C1 segment of cervical spinal cord (tissue), 14 donors: ENCODE measurements at places on chromosomes 6 and 20.

DNA sequence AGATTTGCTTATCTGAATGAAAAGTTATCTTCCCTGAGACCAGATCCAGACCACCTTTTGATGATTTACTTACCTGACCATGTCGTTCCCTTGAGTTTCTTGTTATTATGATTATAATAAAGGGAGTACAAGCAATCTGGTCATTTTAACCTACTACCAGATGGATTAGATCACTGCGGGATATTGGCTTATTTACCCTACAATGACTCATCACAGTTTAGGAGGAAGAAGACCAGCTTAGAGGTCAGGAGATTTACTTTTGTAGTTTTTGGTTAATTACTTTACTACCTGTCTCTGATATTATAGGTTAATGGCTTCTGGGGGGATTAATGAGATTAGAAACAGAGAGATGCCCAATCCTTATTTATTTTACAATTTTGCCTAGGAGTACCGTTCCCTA, 10.7 kb downstream of the PKIB start:
- DNase-seq = no peak

- DNase-seq = no peak
Measured at GRCh38 chr20:13656721-13657368, 18.1 kb upstream of the TASP1 start.

DNA sequence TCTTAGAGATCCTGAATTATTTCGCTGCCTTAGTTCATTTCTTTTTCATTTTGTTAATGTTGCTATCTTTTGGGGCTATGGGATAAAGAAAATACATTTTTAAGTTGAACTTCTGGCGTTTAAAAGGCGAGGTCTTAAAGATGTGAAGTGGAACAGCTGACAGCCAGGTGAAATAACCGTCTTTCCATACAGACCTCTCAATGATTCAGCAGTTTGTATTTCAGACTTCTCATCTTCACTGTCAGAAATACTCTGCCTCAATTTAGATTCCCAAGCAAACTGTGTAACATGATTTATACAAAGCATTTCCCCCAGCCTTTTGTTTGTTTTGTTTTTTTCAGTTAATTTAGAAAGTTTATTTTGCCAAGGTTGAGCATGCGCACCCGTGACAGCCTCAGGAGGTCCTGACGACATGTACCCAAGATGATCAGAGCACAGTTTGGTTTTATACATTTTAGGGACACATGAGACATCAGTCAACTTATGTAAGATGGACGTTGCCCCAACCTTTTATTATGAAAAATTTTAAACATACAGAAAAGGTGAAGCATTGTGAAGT, 40.0 kb downstream of the SLC9A8 start:
- DNase-seq = no peak

DNA sequence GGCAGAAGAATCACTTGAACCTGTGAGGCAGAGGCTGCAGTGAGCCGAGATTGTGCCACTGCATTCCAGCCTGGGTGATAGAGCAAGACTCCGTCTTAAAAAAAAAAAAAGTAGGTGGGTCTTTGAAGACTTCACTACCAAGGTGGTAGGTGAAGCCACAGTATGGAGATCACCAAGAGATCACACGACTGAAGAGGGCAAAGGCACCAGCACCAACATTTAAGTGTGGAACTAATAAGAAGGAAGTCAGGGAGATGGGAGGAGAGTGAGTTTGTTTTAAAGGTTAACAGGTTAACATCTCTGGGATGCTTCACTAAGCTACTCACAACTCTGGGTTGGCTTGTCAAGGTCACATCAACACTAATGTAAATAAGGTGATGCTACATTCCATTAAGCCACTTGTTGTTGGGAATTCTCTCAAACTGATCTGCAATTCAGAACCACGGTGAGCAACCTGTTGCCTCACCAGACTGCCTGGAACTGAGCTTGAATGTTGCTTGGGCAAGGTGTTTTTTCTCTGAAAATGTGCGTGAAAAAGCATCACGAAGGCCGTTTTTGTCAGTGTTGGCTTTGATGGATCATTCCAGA, 48.7 kb downstream of the KCTD20 start:
- no peak for DNase-seq

DNA sequence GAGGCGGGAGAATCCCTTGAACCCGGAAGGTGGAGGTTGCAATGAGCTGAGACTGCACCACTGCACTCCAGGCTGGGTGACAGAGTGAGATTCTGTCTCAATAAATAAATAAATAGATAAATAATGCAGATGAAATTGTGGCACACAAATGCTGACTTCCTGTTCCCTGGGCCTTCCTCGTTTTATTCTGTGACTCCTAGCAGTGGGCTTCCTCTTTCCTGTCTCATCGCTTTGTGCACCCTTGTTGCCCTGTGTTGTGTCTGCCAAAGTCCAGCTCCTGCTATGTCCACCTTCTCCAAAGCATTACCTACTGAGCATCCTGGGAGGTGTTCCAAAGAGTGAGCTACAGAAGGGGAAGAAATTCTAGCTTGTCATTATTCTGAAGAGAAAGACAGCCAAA, 100.2 kb upstream of the TIAM2 start:
- DNase-seq = no peak

DNA sequence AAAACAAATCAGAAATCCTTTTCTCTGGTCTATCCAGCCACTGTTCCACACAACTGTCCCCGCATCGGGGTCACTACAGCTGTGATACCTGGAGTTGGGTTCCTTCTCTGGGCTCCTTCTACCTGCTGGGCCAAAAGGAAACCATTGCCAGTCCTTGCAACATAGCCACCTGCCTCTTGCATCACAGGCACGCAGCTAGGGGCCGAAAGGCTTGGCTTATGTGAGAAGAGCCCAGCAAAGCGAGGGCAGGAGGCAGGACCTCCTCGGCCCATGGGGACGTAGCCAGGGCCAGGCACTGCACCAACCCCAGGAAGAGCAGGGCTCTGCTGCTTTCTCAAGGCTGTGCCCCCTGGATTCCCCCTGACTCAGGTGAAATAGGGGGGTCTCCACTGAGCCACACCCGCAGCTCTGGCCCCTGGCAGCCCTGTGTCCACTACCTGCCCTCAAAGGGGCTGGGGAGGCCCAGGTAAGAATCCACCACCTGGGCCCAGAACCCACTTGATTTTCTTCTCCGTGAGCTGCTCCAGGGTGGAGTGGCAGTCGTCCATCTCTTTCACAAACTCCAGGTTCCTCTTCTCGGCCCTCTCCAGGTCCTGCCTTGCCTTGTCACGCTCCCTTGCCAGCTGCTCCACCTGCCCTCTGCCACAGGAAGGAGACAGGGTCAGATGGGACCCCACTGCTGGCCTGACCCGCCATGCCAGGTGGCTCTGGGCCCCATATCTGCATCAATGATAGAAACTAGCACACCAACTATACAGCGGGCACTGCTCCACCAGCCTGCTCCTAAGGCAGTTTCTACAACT, 88.9 kb downstream of the GINS1 start:
- no peak for DNase-seq

- no peak for DNase-seq
Measured at GRCh38 chr6:138959521-138959920, 28.5 kb downstream of the REPS1 start.

DNA sequence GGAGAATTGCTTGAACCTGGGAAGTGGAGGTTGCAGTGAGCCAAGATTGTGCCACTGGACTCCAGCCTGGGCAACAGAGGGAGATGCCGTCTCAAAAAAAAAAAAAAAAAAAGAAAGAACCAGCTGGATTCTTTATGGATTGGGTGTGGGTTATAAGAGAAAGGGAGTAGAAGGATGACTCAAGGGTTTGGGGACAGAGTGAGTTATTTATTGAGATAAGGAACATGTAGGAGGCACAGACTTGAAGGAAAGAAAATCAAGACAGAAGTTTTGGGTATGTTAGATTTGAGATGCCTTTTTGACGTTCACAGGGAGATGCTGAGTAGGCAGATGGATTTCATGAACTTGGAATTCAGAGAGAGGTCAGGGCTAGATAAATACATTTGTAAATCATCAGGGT, 47.6 kb downstream of the KIZ start:
- DNase-seq = no peak

DNA sequence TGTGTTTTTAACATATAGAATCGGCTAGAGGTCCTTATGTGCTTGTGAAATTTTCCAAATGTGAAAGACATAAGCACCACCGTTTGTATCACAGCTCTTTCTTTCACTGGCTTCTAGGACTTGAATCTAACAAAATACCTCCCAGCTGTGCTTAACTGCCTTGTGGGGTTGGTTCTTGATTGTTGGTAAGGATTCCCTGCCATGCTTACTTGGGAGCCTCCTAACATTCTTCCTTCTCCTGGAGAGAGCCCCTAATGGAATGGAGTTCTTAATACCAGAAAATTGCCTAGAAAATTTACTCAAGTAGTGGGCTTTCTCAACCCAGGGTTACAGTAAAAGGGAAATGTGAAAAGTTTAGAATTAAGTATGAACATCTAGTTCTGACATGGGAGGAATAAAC, 121.2 kb downstream of the COL19A1 start:
- no peak for DNase-seq

GRCh38 chr6:159093609-159094443, 49.0 kb upstream of the TAGAP start:
- no peak for DNase-seq

GRCh38 chr6:9647599-9647998, 767.3 kb downstream of the TFAP2A start:
- DNase-seq = no peak

GRCh38 chr6:159973406-159973805, 4.5 kb downstream of the IGF2R start:
- no peak for DNase-seq

GRCh38 chr6:49054311-49054710, 408.7 kb downstream of the MMUT start:
- DNase-seq = no peak

GRCh38 chr6:64680446-64680845, 1026.6 kb downstream of the EYS start:
- DNase-seq = no peak

GRCh38 chr6:111828809-111829208, 44.4 kb downstream of the FYN start:
- DNase-seq = no peak

DNA sequence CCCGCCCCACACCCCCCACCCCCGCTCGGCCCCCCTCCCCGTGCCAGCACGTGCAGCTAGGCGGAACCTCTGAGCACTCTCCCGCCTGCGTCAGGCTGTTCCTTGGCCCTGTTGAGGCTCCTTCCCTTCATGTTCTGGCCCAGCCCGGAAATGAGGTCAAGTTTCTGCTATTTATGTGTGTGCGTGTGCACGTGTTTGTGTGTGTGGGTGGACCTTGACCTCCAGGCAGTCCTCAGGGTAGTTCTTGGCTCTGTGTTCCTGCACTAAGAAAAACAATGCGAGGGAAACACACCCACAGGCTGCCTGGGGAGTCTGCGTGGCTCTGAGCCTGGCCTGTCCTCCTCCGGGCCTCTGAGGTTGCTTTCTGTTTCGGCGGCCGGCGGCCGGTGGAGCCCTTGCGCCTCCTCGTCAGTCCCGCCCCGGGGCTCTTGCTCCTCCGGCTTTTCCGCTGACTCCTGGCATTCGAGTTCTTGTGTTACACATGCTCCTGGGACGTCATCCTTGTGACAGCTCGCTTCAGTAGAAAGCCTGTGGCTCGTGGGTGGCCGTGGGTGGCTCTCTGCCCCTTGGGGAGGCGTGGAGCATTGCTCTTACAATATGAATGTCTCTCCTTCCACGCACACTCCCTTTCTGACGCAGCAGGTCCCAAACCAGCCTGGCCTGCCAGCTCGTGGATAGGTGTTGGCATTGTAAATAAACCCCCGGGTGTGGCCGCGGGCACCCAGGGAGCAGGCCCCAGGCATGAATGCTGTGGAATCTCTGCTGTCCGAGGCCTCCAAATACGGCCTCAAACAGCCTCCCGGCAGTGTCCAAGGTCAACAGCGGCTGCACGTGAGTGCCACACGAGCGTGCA, 10.0 kb downstream of the SLCO4A1 start:
- DNase-seq = peak; percentile 65

GRCh38 chr20:59775687-59776055, 157.8 kb downstream of the SYCP2 start:
- no peak for DNase-seq

GRCh38 chr6:150672800-150673199, 73.1 kb downstream of the PLEKHG1 start:
- no peak for DNase-seq

DNA sequence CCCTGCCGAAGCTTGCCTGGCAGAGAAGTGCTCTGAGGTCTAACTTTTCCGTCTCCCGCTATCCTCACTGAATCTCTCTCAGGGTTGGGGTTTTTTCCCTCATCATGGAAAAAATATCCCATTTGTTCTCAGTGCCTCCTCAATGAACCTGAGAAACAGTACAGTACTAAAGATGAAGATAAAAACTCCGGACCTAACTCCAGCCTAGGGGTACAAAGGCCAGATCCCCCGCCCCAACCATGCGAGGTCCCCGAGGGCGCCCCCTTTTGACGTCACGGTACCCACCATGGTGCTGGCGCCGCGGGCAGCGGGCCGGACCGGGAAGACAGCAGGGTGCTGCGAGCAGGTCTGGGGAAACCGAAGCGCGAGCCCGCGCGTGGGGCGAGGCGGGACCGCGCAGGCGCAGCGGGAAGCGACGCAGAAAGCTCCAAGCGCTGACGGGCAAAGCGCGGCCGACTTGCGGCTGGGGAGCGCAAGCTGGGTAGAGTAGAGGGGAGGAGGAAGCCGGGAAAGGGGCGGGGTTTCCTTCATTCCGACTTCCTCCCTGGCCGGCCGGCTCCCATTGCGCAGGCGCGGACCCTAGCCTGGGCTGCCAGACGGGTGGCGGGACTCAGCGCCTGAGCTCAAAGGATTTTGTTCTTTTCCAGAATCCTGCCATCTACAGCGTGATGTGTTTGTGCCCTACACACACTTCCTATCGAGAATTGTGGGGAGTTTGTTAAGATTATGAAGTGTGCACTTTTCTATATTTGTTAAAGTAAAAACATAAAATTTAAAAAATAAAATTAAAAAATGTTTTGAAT, at the start of gene LSM2:
Gene LSM2 (minus strand): TSS at position 497 of the 803 bp plus-strand sequence. CDS start 209 bp downstream, at position 288.
- DNase-seq = peak; percentile 93

DNA sequence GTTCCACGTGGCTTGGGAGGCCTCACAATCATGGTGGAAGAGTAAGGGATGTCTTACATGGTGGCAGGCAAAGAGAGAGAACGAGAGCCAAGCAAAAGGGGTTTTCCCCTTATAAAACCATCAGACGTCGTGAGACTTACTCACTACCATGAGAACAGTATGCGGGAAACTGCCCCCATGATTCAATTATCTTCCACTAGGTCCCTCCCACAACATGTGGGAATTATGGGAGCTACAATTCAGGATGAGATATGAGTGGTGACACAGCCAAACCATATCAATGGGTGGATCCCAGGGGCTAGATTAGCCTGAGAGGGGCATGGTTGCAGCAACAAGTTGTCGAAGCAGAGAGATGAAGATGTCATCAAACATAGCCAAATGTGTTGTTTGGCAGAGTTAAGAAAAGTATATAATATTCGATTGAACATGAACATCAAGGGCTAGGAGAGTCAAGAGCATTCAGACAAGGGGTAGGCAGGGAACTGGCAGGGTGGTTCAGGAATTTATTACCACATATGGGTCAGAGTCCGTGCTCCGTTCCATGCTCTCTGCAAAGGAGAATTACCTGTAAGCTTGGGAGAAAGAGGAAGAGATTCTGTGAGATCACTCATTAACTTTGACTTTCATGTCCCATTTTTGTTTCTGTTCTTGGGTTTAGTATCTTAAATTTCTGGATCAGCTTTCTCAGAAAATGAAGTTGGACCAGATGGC, 98.8 kb downstream of the CCDC170 start:
- DNase-seq = no peak
